ENCODE measurements at places on chromosomes 7 and 10.

DNA sequence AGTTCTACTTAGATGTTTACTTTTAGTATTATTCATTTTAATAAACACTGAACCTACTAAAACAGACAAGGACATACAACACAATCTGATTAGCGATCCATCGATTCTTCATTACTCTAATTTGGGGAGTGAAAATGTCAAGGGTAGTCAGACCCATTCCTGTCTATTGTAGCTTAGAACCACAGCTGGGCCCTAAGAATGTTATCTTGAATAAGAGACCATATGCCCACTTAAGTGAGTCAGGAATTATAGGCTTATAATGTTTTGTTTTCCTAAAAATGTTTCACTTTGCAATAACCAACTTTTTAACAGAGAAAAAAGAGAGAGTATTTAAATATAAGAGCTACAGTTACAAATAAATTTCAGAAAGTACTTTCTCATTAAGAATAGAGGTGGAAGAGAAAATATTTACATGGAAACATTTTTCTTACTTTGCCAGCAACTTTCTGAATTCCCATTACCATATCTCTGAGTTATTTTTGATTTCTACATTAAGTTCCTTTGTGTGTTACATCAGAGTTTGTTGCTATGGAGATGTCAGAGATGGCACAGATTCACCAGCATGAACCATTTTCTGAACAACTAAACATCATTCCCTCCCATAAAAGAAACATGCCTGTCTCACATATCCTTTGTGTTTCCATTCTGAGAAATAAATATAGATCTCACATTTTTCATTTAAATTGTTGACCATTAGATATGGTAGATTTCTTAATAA lies 75.4 kb upstream of the SLC13A1 start:
- no peak for DNase-seq

GRCh38 chr7:131562941-131563340 lies 6.5 kb upstream of the PODXL start:
- DNase-seq, result no peak

- no peak for DNase-seq
Observed at GRCh38 chr10:113905756-113906155, 51.3 kb downstream of the NHLRC2 start.

- no peak for DNase-seq
Observed at GRCh38 chr10:49265885-49266284, 33.1 kb upstream of the C10orf71 start.

DNA sequence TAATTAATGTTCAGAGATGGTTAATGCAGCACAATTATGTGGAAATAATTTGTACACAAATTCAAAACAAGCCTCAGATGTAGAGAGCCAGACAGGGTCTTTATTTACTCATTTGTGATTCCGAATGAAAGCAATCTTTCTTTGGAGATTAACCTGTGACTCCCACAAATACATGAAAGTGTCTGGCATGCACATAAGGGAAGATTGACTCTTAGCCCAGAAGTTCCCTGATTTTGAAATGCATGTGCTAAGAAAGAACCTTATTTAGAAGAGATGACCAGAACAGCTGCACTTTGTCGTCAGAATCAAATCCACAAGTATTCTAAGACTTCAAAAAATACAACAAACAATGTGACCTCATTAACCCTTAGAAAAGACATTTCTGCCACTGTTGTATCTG lies 45.1 kb downstream of the RNLS start:
- DNase-seq, result no peak

GRCh38 chr7:47407136-47407535 lies 174.8 kb downstream of the TNS3 start:
- DNase-seq, result no peak

- DNase-seq, result no peak
Observed at GRCh38 chr7:18655506-18655905, 160.0 kb downstream of the HDAC9 start.

GRCh38 chr7:157402911-157403534 lies 66.2 kb downstream of the DNAJB6 start:
- DNase-seq, result no peak

- DNase-seq, result no peak
Observed at GRCh38 chr7:149742075-149742701, 31.2 kb downstream of the ZNF467 start.

- DNase-seq, result no peak
Observed at GRCh38 chr7:27178366-27178765, 4.2 kb upstream of the HOXA10 start.

DNA sequence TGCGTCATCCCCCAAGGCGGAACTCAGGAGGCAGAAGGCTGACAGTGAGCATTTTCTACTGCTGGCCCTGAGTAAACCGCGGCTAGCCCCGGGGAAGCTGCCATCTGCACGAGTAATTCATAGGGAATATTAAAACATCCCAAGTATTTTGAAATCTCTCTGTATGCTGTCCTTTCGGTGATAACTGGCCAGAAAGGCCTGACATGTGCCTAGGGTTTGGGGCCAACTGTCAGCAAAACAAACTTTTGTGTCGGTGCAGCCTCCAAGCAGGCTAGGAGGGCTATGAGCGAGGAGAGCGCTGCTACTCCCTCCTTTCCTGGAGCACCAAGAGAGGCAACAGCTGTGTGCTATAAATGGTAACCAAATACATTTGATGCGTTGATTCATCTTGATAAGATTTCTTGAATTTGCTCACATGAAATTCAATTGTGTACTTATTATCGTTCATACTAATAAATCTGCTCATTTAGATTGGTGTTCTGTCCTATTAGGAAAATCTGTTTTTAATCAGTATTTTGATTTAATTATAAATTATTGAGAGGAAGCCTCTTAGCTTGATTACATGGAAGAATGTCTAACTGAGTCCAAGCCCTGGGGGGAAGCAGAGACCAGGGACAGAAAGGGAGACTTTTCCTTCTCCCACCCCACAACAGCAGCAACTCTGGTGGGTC lies 124.4 kb upstream of the NPS start:
- no peak for DNase-seq

DNA sequence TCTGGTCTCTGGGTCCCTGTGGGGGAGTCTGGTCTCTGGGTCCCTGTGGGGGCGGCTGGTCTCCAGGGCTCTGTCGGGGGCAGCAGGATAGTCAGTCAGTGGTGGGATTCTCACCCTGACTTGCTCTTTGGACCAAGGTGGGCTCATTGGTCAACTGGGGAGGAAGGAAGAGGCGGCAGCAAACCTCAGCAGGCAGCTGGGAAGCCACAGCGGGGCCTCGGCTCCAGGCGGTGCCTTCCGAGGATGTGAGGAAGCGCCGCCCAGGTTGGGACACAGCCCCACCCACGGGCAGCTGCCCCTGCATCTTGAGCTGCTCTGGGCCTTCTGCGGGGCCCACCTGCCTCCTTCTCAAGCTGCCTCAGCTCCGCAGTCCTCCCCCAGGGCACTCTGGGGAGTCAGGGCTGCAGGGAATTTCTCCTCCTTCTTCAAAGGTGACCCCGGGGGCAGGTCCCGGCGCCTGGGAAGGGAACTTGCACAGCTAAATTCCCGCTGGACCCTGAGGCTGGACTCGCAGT lies 20.4 kb upstream of the KNDC1 start:
- no peak for DNase-seq

GRCh38 chr10:43250615-43251418 lies 16.0 kb downstream of the RASGEF1A start:
- DNase-seq, result no peak

DNA sequence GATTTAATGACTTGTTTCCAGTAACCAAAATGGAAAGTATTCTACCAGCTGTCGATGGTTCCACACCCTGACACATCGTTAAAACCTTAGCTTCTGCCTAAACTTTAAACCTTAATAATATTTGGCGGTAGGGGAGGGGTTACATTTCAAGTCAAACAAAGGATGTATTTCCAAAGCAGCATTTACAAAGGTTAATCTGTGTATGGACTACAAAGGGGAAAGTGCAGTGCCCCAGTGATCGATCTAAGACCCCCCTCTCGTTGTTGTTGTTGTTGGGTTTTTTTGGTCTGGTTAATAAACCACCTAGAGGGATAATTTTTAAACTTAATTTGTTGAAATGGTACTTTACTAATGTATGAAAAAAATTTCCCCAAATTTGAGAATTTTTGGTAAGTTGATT lies 1.1 kb upstream of the STEAP2 start:
- no peak for DNase-seq

DNA sequence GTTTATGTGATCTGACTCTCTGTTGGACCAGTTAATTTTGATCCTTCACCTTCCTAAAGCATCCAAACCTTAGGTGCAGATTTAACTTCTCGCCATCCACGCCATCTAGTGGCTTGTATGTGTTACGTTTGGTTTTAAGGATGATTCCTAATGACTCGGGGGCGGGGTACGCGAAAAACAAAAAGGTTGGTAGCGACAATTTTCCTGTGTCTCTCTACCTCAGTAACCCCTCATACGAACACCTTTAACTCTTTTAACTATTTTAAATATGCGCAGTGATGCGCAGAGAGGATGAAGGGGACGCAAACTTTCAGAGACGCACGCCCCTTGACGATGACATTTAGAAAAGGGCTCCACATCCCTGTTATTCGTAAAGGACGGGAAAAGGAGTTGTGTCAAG lies 714 bp upstream of the KCND2 start:
- no peak for DNase-seq

GRCh38 chr10:3068201-3068967 lies 1.0 kb downstream of the PFKP start:
- no peak for DNase-seq

DNA sequence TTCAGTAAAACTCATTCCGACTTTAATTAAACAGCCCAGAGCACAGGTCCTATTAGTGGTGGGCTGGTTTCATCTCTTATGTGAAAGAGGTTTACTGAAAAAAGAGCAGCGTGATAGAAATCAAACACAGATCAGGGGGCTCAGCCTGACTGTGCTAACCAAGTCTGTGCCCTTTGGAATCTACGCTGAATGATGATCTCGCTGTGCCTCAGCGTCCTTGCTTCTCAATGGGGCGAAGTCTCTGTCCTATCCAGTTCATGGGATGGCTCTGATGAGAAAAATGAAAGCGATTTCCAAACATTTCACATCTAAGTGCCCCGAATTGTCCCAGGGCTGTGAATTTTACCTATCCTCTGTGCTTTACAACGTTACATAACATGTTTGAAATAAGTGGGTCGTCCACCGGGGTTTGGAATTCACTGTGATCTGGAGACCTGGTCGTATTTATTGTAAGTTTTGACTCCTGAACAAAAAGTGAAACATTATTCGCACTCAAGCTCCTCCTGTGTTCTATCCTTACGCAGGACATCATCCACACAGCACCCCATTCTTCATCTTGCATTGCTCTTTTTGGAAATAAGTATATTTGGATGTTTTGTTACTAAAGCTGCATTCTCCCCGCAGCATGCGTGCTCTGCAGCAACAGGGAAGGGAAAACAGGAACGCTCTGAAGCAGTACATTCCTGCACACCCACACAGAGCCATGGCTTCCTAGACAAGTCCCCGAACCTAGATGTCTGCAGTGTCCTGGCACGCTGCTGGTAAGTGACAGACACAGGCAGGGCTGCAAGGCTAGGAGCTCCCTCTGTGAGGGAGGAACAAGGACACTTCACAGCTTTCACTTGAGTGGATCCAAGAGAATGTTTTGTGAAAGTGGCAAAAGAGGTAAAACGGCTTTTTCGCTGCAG lies 83.5 kb downstream of the SLC37A3 start:
- DNase-seq, result no peak

DNA sequence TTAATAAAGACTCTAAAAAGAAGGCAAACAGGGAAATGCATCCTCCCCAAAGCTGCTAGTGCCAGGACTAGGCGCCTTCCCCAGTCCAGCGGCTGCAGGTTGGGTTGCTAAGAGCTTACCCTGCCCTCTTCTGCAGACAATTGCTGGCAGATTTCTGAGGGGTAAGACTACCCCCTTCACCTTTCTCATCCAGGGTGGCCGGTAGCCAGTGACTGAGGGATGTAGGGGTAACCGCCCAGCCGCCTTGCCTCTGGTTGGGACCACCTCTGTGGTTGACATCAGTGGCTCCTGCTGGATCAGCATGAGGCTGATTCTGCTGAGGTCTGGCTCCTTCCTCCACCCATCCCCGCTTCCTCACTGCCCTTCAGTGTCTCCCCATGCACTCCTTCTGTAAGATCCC lies 71.2 kb downstream of the ADCYAP1R1 start:
- DNase-seq, result no peak

GRCh38 chr10:17387861-17388503 lies 66.4 kb downstream of the ST8SIA6 start:
- no peak for DNase-seq

- DNase-seq, result no peak
Observed at GRCh38 chr10:21532694-21533466, 1.2 kb upstream of the MLLT10 start.

- DNase-seq, result no peak
Observed at GRCh38 chr7:107461938-107462533, 7.8 kb upstream of the GPR22 start.

DNA sequence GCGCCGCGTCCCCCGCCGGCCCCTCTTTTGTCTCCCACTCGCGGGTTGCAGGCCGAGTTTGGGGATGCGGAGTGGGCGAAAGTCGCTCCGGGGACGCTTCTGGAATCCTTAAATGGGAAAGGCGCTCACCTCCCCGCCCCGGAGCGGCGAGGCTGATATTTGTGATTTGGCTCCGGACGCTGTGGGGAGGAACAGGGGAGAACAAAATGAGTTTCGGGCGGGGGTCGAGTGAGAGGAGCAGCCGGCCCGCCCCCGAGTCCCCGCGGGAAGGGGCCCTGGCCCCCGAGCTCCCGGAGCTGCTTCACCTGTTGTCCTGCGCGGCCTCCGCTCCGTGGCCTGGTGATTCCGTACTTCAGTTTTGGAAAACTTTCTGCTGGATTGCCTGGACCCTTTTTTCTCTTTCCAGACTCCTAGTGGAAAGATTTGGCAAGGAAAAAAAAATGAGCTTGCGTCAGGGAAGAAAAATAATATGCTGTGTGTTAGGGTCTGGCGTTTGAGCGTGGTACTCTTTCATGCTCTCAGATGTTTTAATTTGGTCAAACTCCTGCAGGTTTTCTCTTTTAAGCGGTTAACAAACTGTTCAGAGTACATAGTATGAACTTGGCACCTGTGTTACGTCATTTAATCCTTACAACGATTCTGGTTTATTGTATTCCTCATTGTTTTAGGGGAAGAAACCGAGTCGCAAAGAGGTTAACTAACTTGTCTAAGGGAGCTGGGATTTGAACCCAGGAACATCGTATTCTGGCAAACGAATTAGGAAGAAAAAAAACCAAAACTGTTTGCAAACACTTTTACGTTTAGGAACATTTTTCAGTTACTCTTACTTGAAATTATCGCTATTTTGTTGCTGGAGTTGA lies 924 bp downstream of the BMPR1A start:
- DNase-seq, result no peak

DNA sequence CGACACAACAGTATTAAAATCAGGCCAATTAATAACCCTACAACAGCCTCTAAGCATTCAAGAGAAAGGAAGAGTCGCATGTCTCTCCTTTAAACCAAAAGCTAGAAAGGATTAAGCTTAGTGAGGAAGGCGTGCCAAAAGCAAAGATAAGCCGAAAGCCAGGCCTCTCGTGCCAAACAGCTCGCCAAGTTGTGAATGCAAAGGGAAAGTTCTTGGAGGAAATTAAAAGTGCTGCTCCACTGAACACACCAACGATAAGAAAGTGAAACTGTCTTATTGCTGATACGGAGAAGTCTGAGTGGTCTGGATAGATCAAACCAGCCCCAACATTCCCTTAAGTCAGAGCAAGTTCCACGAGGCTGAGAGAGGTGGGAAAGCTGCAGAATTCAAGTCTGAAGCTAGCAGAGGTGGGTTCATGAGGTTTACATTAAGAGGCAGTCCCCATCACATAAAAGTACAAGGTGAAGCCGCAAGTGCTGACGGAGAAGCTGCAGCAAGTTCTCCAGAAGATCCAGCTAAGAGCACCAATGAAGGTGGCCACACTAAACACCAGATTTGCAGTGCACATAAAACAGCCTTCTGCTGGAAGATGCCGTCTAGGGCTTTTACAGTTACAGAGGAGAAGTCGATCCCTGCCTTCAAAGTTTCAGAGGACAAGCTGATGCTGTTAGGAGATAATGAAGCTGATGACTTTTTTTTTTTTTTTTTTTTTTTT lies 194.8 kb downstream of the MAD1L1 start:
- DNase-seq, result no peak

Data from cortex of kidney (tissue), 1 donor.